ENCODE measurements at places on chromosomes 7 and 10.

GRCh38 chr10:79491143-79491835 lies 21.0 kb upstream of the EIF5AL1 start:
- DNase-seq, result no peak

DNA sequence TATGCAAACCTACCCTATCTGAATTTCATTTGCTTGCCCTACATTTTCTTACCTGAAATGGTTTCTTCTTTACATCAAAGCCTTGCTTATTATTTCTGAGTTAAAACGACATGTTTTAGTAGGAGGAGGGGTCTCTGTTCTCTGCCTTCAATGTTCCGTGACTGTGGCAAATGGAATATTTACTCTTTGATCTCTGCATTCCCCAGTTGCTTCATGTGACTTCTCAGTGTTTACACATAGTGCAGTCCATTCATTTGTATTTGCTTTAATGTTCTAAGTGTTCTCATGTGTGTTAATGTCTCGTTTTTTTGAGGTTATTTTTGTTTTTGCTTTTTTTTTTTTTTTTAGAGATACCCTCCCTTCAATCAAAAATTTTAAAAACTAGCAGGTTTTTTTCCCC lies 75.8 kb downstream of the GNAI1 start:
- no peak for DNase-seq

GRCh38 chr10:52786098-52786497 lies 13.5 kb upstream of the MBL2 start:
- DNase-seq, result no peak

DNA sequence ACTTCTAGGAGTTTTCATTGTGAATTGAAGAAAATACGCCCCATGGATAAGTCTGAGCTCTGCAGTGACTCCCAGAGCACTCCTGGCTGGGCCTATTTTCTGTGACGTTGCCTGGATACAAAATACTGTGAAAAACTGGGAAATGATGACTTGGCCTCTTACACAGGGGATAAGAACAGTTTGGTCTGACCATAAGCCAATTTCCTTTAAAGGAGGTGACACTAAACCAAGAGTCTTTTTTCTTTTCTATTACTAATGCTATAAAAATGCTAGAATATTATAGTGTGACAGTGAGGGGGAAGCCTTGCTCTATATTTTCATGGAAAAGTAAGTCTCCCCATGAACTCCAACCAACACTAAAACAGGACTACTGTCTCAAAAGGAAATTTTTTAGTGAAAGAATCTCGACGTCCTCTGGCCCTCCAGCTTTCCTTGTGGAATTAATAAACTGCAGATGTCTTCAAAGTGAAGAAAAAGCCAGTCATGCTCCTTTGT lies 45.5 kb downstream of the MYOF start:
- DNase-seq, result no peak
